ENCODE measurements at places on chromosomes 1 and 21.

DNA sequence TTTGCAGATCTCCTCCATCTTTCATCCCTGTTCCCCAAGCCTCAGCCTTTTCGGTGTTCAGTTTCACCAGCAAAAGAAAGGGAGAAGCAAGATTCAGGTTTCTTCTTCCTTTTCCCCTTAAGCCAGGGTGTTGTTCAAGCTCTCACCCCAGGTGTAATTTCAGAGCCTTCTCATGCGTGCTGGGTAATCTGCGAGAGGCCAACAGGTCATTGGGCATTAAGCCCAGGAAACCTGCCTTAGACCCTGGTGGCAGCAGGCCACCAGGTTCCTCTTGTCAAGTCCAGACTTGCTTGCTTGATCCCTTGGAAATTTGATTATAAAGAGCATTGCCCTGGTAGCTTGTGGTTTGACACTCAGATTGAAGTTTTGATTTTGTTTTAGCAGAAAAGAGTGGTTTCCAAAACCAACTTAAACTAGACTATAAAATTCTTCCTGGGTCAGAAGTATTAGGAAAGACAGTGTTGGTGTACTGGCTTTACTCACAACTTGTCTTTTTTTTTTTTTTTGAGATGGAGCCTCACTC lies 6.9 kb downstream of the AKR1A1 start:
- ATAC-seq = no peak

DNA sequence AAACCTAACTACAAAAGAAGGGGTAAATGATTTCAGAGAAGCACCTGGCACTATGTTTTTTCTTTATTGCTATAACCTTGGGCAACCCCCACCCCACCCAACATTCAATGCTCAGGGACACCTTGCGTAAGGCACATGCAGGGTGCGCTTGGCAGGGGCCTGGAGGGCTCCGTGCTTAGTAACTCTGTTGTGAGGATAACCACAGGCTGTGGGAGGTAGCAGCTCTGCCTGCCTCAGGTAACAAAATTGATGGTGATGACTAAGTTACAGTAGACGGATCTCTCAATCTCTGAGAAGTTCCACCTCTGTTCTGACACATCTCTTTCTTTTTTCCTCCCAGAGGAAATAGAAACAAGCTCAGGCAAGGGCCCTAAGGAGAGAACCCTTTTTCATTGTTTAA lies 8.7 kb upstream of the CCN1 start:
- ATAC-seq = no peak

DNA sequence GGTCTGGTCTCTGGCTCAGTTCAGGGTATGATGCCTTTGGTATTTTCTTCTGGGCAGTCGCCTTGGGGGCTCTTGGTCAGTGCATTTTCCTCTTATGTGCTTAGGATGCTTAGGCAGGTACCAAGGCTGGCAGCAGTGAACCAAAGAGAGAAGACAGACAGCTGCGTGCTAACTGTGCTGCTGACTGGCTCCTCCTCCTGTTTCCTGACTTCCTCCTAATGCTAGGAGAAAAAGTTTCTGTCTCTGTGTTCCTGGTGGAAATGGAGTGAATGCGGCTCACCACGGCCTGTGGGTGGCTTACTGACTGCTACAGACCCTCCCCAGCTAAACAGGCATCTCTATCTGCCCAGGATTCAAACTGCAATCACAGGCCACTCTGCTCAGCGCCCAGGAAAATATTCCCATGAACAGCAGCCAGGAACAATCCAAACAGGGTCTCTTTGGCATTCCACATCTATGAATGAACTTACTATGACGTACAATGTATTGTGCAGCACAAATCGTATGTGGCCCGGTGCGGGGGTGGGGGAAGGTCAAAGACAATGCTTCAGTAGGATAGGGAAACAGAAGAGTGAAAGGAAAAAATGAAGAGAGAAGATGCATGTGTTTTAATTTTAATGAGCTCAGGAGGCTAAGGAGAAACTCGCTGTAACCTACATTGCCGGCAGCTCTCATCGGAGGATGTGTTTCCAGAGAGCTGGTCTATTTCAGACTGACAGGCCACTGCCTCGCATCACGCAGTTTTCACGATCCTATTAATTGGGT lies 2.8 kb downstream of the ABCG1 start:
- ATAC-seq = no peak

- no peak for ATAC-seq
Measured at GRCh38 chr1:23282957-23283356, 61.1 kb downstream of the HNRNPR start.

DNA sequence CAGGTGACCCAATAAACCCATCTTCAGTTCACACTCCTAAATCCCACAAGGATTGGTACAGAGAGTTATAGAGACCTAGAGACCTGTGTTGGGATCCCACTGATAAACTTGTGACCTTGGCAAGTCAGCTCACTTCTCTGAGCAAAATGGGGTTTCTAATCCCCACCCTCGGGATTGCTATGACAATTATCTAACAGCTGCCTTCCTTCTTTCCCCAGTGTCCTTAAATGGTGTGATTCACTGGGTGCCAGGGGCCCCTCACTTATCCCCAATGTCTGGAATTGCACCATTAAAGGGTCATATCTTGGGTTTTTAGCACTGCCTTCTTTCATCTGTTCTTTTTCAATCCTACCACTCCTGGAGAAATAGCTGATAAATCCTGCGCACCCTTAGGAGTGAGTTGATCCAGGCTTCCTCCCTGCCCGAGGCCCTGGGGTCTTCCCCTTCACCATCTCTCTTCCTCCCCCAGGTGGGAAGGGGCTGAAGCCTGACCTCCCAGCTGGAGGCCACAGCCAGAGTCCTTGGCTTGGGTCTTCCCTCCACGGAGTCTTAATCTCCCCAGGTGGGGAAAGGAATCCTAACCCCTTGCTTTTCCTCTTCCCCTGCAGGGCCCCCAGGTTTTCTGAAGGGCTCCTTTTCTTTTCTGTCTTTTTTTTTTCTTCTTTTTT lies 39.7 kb downstream of the LACTBL1 start:
- ATAC-seq = no peak

- ATAC-seq = no peak
Measured at GRCh38 chr1:41520951-41521752, 36.7 kb upstream of the EDN2 start.

- peak; percentile 69 for ATAC-seq
Measured at GRCh38 chr1:210232511-210233215, at the start of gene SERTAD4. Gene SERTAD4 (plus strand): TSS chr1:210232796. CDS start chr1:210237961, 5,165 bp downstream.

GRCh38 chr1:11341901-11342552 lies 69.0 kb downstream of the UBIAD1 start:
- ATAC-seq = no peak
